ENCODE measurements at places on chromosomes 11 and 22. TPM values are rescaled to one million over a fixed set of nuclear protein-coding genes. Genes with fewer than 3 reads are reported as not detected.

Gene KDM4E
- not detected for total RNA-seq

DNA sequence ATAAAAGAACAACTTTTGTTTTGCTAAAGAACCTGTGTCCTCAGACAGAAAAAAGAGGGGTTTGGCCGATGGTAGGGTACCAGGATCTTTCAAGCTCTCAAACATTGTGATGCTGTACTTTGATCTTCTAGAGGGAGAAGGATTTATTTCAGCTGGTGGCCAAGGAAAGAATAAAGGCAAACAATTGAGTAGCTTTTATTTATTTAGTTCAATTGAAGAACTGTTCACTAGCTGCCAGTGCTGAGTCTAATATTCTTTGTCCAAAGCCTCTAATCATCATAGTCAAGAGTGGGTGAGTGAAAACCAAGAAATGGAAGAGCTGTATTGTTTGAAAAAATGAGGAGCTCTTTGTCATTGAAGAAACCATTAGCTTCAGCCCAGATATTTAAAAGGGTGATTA lies 138.4 kb downstream of the FAT3 start:
- DNase-seq = no peak

DNA sequence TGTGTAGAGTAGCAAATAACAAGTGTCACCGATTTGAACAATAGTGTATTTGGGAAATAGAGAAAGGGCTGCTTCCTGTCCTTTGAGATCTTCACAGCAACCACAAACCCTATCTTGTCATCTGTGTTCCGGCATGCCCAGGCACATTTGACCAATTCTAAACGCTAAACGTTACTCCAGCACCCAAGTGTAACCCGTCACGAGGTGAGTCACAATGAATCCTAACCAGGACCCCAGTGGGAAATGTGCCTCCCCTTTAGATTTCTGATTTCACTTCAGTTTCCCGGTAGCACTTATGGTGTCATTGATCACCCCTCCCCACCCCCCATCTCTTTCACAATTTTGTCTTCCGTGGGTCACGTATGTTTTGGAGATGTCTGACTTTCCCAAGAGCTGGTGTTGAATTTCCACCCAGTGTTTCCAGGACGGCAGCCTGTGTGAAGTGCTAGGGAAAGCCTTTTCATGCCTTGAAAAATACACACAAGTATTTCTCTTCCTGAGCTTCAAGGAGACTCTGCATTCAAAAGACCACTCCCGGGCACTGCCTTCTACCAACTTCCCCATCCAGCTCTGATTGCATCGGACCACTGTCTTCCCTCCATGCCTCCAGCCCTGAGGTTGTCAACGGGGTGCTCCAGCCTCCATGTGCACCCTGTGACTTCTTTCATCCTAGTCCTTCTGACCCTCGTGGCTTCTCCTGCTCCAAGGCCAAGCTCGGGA lies 10.5 kb upstream of the C11orf24 start:
- no peak for DNase-seq

DNA sequence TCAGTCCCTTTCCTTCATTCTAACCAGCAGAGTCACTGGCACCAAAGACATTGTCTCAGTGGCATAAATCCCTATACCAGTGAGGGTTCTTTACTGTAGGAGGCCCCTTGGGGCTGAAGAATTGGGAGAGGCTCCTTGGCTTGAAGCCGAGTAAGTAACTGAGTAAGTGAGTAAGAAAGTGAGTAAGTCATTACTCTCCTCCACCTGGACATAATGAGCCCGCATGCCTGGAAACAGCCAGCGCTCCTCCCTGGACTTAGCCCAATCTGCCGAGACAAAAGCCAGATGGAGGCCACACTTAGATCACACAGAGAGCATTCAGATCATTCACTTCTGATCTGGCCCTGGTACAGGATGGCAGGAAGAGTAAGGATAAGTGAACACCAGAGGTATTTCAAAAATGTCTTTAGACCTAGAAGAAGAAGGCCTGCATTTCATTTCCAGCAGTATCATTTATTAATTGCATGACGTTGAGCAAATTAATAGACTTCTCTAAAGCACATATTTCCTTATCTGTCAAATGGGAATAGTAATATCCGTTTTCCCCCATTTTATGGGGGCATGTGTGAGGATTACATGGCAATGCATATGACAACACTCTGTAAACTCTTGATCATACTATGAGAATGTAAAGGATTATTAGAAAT lies 8.2 kb upstream of the MICAL3 start:
- no peak for DNase-seq

- no peak for DNase-seq
Observed at GRCh38 chr11:3203221-3204043, 15.2 kb downstream of the MRGPRG start.

GRCh38 chr11:96015906-96016565 lies 92.1 kb upstream of the MTMR2 start:
- DNase-seq = no peak

DNA sequence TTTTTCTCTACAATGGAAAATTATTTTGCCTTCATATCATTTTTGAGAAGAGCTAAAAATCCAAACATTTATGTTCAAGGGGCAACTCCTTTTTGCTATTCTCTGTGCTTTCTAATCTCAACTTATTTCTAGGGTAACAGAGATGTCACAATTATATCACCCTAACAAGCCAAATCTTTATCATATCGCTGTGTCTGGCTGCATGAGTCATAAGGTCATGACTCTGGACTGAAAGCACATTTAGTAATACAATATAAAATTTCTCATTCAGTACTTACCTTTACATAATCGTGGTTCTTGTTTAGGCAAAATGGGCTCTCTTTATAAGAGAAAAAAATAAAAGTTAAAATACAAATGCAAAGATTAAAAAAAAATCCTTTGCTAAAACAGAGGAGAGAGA lies 326.0 kb downstream of the CASP12 start:
- DNase-seq = no peak

Gene TMEM132A
- 35.0 TPM for total RNA-seq

- no peak for DNase-seq
Observed at GRCh38 chr11:70049045-70049444, 29.1 kb upstream of the ANO1 start.

Gene TP53AIP1
- total RNA-seq = 0.13 TPM

DNA sequence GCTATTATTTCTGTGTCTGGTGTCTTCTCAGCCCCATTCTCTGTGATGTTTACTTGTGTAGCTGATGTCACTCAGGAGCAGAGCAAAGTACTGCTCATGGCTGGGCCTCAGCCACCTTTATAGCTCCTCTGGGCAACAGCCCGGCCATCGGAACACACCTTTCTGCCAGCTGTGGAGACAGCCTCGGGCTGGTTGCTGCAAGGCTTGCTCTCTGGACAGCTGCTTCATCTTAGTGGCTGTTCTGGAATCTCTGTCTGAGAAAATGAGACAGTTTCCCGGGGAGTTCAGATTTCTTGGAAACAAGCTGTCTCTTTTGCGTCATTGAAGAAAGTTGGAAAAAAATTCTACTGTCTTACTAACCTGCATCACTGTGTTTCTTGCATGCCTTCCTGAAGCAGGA lies 20.0 kb downstream of the THY1 start:
- no peak for DNase-seq

DNA sequence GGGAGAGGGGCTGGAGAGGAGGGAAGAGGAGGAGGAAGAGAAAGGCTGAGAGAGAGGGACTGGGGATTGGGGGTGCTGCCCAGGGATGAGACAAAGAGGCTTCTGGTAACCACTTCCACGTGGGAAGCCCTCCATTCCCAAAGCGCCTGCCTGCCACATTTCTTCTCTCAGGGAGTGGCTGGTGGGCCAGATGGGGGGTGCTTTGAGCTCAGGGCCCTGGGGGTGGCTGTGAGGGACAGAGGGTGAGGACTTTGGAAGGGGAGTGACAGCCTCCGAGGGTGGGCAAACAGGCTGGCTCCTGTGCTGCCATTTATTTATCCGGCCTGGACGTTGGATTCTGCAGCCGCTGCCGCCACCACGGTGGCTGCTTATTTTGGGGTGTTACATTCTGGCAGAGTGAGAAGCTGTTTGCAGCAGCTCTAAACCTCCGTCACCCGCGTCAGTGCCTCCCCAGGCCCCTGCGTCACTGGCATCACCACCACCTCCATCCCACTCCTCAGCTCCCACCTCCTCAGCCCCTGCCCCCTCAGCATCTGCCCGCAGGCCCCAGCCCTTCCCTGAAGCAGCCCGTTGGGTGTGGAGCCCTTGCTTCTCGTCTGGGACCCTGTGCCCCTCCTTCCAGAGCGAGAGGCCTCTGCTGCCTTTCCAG lies 1.6 kb downstream of the RTN4RL2 start:
- DNase-seq = no peak

DNA sequence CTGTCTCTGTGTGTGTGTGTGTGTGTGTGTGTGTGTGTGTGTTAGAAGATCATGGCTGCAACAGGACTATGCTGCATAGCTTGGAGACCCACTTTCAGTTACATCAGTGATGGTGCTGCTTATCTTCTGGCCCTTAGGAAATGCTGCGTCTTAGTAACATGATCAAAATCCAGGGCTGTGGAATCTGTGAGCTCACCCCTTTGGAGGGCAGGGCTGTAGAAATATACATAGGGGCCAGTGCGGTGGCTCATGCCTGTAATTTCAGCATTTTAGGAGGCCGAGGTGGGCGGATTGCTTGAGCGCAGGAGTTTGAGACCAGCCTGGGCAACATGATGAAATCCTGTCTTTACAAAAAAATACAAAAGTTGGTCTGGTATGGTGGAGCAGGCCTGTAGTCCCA lies 151.5 kb upstream of the RASSF10 start:
- DNase-seq = no peak

DNA sequence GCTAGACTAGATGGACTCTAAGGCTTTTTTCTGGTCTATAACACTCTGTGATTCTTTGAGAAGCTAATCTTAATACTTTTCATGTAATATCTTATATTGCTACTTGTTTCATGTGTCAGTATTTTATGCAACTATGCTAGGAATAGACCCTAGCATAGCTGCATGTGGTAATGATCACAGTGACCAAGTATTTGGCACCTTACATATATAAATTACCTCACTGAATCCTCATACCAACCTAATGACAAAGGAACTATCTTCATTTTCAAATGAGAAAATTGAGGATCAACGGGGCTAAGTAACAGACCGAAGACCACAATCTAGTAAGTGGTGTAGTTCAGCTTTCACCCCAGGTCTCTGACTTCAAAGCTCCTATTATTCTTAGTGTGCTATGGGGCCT lies 327.3 kb upstream of the PITPNB start:
- no peak for DNase-seq

- DNase-seq = peak; percentile 32
Observed at GRCh38 chr11:116901211-116901610, 63.8 kb upstream of the APOA1 start.

Measured in SK-MEL-5 (cell line).